CD4-positive, alpha-beta T cell treated with Interleukin-15 for 4 hours (primary cell): ENCODE measurements at places on chromosomes 1 and 21.

- no peak for DNase-seq
Observed at GRCh38 chr1:33338048-33338439, 17.1 kb upstream of the A3GALT2 start.

DNA sequence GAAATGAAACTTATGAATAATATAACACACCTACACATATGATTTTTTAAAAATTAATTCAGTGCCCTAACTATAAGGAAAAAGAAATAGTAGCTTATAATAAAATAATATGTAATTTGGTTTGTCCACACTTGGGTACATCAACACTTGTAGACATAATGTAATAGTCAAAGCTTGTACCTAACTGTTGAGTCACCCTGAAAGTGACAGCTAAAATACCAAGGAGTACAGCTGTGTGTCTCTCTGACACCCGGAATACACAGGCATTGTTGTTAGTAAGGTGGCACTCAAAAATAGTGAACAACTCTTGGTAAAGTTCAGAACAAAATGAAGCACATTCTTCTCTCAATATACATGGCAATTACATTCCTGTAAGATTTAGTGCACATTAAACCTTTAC lies 243.4 kb downstream of the TRABD2B start:
- DNase-seq: no peak

DNA sequence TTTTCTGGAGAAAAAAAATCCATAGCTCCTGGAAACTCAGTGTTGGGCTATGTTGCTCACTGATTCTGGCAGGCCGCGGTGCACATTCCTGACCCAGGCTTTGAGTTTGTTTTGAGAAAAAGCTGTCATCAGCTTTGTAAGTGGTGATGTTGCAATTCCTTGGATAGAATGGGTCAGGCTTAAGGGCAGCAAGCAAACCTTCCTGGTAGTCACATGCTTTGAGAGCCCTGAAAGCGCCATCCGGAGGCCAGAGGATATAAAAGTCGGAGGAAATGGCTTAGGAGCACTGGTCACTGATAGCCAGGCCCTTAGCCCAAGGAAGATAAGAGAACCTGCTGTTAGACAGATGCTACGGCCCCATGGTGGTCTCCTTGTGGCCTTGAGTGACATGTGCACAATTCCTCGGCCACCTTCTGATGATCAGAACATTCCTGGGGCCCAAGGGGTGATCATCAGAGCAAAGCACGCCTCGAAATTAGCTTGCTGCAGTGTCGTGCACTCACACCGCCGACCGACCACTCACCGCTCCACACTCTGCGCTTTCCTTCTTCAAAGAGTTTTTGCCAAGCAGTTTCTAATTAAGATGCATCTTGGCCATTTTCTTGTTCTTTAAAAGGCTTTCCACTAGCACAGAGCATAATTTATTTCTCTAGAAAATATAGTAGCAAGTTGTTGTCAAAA lies 78.6 kb downstream of the MAN1C1 start:
- no peak for DNase-seq

DNA sequence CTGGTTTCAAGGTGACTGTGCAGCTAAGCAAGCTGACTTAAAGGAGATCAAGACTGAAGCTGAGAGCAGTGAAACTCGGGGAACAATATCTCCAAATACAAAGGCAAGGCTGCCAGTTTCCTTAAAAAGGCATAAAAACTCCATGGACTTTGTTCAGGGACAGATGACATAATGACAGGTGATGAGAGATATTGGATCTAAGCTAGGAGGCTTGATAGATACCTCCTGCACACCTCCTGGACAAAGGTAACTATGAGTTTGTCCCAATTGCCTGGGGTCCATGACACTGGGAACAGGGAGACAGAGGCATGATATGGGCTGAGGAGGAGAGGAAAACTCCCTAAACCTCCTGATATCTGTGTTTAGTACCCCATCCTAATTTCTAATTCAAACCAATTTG lies 55.2 kb downstream of the PRKAB2 start:
- DNase-seq: no peak

DNA sequence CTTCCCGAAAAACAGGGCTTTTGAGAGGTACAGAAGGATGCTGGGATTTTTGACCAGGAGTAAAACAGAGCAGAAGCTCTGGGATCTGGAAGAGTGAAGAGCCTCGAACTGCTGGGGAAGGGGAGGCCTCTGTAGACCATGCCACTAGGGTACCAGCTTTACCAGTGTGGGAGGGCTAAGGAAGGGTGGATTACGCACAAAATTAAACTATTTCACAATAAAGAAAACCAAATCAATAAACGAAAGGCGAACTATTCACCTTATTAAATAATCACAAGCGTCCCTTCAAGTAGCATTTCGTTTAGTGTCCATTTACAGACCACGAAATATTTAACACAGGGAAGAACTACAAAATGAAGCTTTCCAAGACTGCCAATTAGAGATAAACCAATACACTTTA lies 723 bp downstream of the CZIB start:
- no peak for DNase-seq

DNA sequence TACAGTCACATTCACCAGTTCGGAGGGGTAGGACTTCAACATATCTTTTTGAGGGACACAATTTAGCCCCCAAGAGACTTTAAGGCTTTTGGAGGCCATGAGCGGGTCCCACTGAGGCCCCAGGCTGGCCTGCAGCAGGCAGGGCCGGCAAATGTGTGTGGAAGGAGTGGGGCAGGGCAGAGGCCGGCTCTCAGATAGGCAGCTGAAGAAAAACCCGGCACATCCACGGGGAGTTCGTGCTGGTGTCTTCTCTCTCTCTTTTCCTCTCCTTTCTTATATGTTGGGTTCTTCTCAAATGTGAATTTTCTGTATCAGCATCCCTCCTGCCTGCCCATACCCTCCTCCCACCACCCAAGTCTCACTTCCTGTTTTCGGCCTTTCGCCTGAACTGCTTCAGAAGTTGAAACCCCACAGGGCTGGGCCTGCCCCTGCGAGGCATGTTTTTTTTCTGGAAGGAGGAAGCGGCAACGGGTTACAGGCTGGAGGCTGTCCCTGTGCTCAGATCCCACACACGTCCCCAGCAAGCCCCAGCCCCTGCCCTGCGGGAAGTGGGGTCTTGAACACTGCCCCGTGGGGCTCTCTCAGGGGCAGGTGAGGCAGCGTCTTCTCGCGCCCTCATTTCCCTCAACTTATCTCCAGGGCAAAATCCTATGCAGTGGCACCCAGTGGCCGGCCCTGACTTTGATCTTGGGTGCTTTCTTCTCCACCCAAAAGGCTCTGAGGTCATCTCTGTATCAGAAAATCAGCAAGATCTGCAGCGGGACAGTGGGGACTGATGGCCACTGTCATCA lies 9.7 kb upstream of the UMODL1 start:
- peak; percentile 15 for DNase-seq

- no peak for DNase-seq
Observed at GRCh38 chr1:62235576-62235975, 40.9 kb downstream of the L1TD1 start.

DNA sequence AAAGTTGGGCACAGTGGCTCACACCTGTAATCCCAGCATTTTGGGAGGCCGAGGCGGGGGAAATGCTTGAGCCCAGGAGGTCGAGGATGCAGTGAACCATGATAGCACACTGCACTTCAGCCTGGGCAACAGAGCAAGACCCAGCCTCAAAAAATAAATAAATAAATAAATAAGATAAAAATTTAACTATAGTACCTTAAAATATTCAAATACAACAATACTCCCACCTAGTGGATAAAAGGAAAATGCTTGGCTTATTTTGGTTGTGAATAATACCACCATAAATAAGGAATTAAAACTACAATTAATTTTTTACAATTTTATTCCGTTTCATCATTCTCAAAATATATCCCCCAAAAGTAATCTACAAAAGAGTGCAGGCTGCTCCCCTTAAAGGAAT lies 8.1 kb downstream of the PSMG1 start:
- DNase-seq: peak; percentile 7

DNA sequence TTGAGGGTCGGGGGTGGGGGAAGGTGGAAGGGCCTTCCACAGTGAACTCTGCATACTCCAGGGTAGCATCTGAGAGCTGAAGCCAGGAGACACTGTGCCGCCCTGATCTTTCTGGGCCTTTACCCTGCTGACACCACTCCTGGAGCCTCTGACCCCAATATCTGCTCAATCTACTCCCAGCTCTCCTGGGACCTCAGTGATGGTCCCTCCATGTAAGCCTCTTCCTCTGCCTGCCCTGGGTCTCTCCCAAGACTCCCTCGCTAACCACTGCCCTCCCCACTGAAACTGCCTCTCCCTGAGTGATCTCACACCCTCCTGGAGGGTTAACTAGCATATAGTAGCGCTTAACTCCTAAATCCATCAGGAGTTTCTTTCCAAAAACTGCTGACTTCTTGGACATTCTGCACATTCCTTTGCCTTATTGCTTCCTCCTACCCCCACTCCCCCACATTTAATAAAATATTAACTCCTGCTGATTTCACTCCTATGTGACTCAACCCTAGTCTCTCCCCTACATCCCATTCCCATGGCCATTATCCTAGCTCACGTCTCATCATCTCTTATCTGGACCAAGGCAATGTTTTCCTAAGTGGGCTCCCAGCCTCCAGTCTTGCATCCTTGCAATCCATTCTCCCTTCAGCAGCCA lies 145.6 kb downstream of the HMGB4 start:
- no peak for DNase-seq

DNA sequence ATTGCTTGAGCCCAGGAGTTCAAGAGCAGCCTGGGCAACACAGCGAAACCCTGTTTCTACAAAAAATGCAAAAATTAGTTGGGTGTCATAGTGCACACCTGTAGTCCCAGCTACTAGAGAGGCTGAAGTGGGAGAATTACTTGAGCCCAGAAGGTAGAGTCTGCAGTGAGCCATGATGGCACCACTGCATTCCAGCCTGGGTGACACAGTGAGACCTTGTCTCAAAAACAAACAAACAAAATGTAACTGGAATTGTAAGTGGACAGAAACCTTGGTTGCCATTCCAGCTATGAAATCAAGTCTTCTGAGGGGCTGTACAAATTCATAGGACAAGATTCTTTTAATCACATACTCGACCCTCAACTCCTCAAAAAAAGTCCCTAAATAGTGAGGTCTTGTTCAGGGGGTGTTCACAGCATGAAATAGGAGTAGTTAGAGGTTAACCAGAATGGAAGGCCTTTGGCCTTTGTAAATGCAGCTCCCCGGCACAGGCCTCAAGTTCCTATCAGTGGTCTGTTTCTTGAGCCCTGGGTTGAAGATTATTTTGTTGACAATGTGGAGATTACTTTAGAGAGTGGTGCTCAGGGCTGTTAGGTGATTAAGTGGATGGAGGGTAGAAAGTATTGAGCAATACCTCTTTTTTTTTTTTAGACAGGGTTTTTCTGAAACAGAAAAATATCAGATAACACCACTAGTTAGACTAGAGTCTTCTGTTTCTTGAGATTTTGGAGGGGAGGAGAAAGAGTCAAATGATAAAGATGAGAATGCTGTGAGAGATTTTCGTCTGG lies 138.7 kb upstream of the ZNF648 start:
- DNase-seq: no peak

DNA sequence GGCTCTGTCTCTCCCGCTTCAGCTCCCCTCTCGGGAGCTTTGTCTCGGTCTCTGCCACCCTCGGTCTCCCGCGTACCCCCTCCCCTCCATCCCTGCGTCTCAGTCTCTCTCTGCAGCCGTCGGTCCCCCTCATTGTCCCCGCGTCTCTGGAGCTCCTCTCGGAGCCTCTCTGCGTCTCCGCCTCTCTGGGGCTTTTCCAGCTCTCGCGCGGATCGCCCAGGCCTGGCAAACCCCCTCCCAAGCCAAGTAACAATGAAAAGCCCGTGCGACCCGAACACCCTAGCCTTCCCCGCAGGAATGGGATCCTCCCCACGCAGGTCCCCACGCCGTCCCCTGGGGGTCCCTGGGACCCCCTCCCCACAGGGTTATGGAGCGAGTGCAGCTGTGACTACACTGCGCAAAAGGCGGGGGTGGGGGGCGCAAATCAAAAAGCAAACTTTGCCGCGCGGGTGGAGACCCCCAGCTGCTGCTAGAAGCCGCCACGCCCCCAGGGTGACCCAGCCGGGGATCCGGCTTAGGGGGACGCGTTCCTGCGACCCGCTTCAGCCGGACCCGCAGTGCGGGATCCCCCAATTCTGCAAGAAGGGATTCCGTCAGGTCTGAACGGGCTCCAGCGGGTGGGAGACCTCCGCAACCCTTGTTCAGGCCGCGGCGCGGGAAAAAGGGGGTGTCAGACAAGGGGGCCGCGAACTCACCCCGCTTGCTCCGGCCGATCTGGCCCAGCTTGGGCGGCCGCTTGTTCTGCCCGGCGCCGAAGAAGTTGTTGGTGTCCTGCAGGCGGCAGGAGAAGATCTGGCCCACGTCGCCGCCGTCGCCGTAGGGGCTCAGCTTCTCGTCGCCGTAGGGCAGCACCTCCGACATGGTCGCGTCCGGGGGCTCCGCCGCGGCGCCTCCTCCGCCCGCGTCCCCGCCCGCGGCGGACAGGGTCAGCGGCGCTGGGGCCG lies 1.2 kb downstream of the CAMK2N1 start:
- DNase-seq: no peak

DNA sequence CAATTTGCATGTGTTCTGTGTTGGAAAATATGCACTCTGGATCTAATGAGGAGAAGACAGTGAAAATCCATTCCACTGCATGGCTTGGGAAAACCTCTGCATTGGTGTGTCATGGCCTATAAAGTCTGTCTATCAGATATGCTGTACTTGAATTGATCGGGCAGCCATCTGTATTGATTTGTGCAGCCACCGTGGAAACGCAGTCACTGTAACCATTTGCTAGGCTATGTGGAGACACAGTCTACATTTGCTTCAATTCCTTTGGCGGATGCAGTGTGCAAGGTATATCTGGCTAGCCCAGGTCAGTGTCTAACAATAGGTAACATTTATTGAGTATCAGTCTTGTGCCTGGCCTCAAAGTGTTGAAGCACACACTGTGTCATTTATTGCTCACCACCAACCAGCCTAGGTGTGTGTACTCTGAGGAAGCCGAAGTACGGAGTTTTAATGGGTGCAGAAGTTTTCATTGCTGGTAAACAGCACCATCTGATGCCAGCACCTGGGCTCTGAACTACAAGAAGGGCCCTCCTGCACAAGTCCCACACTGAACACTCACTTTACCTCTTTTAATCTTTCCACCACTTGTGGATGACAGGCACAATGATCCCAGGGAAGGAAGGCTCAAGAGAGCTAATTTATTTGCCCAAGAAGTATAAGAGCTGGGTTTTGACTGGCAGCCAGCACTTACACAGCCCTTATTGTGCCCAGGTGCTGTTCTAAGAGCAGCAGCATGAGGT lies 83.4 kb downstream of the DAB1 start:
- DNase-seq: no peak

DNA sequence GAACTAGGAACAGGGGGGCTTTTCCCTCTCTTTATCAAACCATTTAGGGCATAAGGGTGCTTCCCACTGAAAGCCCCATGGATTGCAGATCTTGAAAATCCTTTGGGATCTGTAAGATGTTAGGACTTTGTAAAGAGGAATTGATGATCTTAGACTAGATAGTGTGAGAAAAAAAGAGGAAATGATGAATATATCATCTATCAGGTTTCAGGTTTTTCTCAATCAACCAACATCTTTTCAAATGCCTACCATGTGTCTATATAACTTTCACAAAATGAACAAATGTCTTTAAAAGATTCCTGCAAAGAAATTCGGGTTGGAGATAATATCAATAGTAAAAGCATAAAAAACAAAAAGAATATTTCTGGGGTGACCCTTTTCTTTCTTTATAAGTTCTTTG lies 50.1 kb downstream of the KCNC4 start:
- DNase-seq: no peak

- no peak for DNase-seq
Observed at GRCh38 chr1:153253693-153254092, 5.8 kb upstream of the LORICRIN start.
